NCI-H1417 treated with DMSO at 0.1 percent for 48 hours (cell line): ENCODE measurements at places on chromosomes 6 and 20.

- no peak for DNase-seq
Measured at GRCh38 chr6:6712449-6713403, 124.2 kb downstream of the LY86 start.

DNA sequence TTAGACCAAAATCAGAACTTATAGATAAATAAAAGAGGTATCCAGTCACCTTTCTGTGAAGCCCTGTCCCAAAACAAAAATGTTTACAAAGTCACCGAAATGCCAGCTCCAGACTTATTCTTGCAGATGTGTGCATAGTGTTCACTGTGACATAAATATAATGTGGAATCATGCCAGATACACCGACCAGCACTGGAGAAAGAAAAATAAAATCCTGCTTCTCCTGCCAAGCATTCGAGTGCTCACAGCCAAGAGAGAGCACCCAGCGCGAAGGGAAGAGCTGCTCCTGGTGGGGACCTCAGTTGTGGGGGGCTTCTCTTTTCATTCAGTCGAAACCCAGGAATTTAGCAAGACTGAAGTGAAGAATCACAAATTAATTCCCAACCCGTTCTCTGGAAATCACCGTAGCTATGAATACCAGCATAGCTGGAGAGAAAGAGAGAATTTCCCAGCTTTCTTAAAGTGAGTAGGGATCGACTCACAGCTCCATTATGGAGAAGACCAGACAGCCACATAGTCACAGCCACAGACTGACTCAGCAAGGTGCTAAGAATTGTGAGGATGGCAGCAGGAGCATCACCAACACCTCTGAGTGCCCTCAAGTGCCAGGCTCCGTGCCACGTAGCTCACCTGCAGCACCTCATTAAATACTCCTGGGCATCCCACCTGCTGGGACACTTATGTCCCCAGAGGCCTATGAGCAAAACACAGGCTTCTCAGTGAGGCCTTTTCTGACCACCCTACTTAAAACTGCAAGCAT, 33.2 kb downstream of the BFSP1 start:
- no peak for DNase-seq

DNA sequence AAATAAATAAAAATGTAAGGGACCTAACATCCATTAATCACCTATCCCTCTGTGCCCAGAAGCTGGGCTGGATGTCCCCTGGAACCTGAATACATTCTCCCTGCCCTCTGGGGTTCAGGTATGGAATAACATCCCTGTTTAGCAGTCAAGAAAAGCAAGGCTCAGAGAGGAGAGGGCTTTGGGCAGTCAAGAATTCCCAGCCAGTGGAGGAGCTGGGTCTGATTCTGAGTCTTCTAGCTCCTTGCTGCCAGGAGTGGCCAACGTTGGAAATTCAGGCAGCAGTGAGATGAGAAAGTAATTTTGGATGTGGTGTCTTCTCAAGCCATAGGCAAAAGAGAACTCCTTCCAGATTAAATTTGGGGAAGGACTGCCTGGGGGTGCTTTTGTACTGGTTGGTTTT, 42.6 kb upstream of the ZNFX1 start:
- no peak for DNase-seq

- no peak for DNase-seq
Measured at GRCh38 chr6:31794294-31794865, 1.2 kb downstream of the VARS1 start.

DNA sequence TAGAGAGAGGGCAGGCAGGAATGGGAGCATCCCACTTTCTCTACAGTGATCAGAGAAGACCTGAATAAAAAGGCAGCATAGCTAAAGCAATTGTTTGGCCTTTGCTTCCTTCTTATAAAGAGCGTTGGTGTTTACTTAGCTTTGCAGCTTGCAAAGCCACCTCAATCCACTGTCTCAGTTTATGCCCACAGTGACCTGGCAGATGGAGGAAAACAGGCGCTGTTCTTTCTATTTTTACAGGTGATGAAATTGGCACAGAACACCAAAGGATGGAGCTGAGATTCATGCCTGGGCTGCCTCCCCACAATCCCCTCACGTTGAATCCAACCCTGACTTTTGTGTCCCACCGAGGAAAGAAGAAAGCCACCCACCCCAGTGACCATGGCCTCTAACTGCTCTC, 130.5 kb downstream of the TTLL2 start:
- DNase-seq: no peak

- no peak for DNase-seq
Measured at GRCh38 chr6:150410399-150410798, 41.6 kb downstream of the IYD start.

DNA sequence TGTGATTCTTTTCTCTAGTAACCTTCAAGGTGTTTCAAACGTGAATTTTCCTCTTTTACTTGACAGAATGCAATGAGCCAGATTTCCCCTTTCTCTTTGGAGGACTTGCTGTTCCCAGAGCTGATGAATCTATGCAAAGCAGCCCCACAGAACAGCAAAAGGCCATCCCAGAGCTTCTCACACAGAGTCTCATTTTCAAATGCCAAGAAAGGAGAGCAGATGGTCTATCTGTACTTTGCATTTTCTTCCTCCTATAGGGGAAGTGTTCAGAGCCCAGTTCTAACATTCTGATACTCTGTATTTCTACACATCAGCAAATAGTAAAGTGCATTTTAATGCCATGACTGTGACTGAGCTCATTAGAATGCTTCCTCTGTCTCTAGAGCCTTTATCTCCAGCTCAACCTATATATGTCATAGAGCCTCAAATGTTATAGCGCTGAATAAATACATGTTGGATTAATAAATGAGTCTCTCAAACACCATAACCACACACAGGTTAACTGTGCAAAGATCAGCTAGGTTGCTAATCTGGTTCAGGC, 81.8 kb upstream of the EYA4 start:
- no peak for DNase-seq

DNA sequence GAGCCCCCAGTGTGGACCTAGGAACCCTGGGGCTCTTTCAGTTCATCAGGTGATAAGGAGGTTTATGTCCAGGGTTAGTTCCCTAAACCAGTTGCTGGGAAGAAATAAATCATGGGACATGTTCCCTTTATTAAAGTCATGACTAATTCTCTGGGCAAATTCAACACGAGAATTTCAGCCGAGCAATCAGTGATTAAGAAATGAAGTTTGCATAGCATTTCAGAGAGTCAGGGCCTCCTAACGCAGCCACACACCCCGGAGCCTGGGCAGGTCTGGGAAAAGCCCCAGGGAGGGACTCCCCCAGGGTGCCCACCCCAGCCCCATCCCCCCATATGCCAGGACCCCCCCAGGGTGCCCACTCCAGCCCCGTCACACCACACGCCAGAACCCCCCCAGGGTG, 20.1 kb downstream of the SLCO4A1 start:
- no peak for DNase-seq
